ENCODE measurements at places on chromosomes 2 and 18.

DNA sequence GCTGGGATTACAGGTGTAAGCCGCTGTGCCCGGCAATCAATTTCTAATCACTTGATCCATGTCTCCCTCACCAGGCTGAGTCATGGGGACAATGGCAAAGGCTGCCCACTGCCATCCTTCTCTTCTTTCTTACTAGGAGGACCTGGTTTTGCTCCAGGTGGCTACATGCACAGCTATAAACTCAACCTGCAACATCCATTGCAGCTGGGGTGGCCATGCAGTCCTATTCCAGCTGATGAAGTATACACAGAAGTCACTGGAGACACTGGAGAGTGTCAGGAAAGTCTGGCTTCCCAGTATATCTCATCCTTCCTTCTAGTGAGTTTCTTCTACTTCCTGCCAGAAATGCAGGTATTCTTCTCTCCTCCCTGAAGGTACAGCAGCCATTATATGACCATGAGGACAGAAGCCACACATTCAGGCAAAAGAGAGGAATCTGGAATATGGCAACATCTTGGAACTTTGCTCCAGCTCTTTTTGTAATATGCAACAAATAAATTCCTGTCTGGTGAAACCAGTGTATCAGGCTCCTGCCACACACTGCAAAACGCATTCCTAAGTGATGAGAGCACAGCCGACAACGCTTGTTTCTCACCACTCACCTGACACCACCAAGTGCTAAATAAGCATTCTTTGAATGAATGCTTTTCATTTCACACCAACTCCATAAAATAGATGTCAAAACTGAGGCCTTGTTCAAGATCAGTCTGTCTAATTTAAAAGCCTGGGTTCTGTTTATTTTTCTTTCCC is 32.3 kb downstream of the SCTR start:
- DNase-seq, result no peak

- DNase-seq, result no peak
Observed at GRCh38 chr2:96622544-96622943, 15.6 kb downstream of the KANSL3 start.

- DNase-seq, result no peak
Observed at GRCh38 chr2:128457006-128457604, 138.4 kb upstream of the HS6ST1 start.

GRCh38 chr2:191620144-191620543 is 57.8 kb upstream of the NABP1 start:
- DNase-seq, result no peak

DNA sequence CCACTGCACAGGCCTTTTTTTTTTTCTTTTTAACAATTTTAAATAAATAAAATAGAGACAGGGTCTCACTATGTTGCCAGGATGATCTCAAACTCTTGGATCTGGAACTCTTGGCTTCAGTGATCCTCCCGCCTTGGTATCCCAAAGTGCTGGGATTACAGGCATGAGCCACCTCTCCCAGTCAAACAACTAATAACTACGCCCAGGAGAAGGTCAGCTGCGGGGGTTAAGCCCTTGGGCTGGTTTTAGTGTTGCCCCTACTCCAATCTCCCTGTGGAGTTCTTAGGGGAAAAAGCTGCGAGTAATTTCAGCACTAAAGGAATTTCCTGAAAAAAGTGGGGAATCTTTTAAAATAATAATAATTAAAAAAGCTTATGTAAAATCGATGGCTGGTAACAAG is 96.4 kb upstream of the XPO1 start:
- DNase-seq, result no peak

- DNase-seq, result peak; percentile 3
Observed at GRCh38 chr18:57077786-57078552, 68.9 kb upstream of the BOD1L2 start.

Data from activated CD8-positive, alpha-beta memory T cell treated with anti-CD3 and anti-CD28 coated beads for 1 hour (primary cell).